Osteoblast (primary cell): ENCODE measurements at places on chromosomes 7 and 10. TPM values are rescaled to one million over a fixed set of nuclear protein-coding genes. Genes with fewer than 3 reads are reported as not detected.
A peak's percentile ranks its signal among the peaks of the same experiment; 100 is the strongest.

DNA sequence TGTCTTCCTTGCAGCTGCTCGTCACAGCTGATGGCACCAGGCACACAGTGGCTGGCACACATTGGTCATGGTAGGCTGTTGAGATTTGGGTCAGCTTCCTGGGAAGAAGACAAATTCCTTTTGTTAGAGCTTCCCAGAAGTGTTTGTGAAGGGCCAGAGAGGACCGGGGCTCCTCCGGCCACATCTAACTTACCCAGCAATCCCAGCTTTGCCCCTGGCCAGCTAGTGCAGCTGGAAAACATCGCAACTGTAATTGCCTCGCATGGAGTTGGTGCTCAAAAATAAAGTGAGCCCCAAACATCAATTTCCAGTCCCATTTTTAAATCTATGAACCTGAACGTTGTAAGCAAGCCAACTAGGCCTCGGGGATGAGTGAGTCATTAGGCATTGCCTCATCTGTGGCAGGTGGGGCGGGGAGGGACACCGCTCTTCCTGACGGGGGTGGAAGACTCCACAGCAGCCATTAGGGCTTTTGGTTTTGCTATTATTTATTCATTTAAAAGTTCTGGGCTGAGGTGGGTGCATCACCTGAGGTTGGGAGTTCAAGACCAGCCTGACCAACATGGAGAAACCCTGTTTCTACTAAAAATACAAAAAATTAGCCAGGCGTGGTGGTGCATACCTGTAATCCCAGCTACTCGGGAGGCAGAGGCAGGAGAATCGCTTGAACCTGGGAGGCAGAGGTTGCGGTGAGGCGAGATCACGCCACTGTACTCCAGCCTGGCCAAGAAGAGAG is 12.4 kb downstream of the CPA5 start:
- peak; percentile 62 for DNase-seq

GRCh38 chr7:140857048-140857447 is 67.7 kb downstream of the BRAF start:
- no peak for DNase-seq

DNA sequence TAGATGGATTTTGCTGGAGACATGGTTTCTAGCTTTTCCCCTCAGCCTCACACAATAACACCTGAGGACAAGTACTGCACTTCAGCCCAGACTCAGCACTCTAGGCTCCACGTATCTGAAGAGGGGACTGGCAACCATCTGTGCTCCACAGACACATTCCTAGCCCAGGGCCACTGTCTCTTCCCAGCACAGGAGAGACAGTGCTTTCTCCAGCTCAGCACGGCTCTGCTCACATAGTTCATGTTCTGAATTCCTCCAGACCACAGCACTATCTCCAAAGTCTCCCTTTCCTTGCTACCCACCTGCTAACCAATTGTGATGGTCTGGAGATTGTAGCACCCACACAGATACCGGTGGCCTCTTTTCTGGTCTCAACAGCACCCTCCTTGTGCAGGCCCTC is 114.5 kb downstream of the HTR7 start:
- no peak for DNase-seq

DNA sequence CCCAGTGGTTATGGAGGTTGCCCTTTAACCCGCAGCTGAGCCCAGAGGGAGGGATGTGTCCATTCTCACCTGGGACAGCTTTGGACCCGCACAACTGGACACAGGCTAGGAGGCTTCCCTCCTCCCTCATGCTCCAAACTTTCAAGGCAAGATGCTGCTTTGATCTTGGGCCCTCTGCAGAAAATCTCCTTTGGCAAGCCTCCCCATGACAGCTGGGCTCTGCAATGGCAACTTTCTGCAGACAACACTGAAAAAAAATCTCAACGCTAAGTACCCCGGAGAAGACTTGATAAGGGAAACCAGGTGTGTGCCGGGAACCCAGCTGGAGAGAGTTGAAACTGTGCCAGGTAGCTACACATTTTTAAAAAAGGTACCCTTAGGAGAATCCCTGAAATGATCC is 610.1 kb downstream of the LRMDA start:
- DNase-seq, result no peak

- DNase-seq, result no peak
Measured at GRCh38 chr7:36961097-36961496, 236.8 kb upstream of the AOAH start.

DNA sequence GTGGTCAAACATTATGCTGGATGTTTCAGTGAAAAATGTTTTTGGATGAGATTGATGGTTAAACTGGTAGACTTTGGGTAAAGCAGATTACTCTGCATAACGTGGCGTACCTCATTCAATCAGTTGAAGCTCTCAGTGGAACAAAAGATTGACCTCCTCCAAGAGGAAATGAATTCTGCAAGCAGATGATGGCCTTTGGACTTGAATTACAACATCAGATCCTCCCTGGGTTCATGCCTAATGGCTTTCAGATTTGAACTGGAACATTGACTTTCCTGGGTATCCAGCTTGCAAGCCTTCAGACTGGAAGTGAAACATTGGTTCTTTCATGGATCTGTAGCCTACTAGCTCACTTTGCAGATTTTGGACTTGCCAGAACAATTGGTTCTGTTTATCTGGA is 169.3 kb upstream of the MALRD1 start:
- no peak for DNase-seq

GRCh38 chr10:17116193-17116592 is 13.4 kb downstream of the CUBN start:
- no peak for DNase-seq

DNA sequence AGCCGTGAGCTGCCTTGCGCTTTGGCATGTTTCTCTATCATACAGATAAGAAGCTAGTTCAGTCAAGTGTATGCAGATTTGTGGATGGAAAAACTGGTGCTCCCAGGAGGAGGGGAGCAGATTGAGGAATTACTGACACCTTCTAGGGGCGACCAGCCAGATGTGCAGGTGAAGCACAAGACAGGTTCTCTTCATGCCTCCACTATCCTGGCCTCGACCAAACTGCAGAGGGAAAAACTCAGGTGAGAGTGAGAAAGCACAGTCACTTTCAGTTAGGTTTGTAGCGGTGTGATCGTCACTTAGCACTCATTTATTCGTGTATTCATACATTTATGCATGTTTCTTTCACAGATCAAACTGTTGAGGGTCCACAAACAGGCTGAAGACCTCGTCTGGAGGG is 600 bp upstream of the DBNL start:
- no peak for DNase-seq

DNA sequence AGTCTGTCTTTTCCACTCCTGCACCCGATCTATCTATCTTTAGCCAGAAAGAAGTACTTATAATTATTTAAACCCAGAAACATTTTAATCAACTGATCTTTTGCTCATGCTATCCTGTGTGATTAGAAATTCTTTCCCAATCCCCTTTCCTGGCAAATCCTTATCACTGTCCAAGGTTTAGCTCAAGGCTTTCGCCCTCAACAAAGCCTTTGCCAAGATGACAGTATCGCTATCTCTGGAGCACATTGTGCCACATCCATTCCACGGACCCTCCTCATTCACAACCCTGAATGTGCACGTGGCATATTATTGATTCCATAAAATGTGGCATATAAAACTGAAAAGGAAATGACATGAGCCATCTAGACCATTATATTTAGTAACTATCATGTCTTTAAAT is 71.3 kb downstream of the PTN start:
- DNase-seq, result no peak

DNA sequence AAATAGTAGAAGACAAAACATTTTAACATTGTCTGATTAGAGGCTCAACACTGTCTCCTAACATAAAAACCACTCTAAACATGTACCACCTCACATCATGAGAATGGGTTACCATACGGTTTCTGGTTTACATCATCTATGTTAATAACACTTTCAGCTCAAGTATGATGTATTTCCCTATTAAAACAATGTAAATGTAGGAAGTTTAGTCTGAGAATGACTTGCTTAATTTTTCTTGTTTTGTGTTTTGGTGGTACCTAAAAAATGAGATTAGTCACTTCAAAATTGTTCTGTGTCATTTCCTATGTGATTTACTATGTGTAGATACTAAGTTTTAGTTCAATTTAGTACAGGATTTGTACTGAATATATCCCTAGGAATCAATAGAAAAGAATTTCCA is 195.8 kb upstream of the SEMA3C start:
- DNase-seq, result no peak

DNA sequence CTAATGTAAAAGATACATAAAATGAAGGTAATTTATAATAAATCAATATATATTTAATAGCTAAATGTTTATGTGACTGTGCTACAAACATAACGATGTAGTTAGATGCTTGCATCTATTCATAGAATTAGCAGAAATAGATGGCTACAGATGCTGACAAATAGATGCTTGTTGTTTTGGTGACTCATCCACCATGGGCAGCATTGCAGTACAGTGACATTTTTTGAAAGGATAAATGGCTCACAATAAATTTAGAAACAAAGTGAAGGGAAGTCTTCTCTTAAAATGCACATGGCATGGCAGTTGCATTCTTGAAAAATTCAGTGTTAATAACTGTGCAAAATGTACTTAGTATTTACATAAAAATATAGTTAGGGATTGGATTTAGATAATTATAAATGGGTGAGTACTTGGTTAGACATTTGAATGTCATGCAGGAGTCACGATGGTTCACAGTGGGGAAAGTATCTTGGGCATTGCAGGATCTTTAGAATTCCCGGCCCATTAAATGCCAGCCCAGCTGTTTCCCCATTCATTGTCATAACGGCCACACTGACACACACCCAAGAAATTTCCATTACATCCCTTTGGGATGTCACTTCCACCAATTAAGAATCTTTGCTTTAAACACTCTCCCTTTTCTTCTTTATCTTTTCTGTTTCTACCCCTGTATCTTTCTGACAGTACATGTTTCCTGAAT is 564.1 kb downstream of the ATRNL1 start:
- no peak for DNase-seq

GRCh38 chr10:49844775-49845595 is 82.9 kb upstream of the OGDHL start:
- peak; percentile 19 for DNase-seq

DNA sequence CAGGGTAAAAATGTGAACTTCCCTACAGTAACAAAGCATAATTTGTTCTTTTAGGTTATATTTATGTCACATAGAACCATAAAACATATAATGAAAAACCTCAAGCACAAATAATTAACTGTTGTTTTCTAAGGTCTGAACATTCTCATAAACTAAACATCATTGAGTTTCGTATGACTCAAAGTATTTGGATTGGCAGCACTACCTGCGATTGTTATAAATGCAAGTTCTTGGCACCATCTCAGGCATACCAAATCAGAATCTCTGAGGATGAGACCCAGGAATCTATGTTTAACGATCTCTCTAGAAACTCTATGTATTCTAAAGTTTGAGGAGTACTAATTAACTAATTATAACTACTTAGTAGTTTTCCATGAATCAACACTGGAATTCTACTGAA is 22.5 kb downstream of the ORC5 start:
- DNase-seq, result no peak

DNA sequence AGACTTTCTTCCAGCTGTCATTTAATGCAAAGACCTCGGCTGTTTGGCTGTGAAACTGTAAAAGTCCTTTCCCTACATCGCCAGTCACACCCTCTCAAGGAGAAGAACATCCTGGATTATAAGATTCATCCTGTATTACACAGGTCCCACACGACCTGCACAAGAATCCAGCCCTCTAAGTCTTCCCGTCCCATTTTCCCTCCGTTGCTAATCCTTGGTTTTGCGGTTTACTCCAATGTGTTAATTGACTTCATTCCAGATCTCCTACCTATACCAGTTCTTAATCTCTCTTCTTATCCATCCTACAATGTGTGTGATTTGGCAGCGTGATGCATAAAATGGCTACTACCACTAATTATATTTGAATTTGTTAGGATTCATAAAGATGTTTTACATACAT is 110.4 kb downstream of the COL28A1 start:
- DNase-seq, result peak; percentile 26

DNA sequence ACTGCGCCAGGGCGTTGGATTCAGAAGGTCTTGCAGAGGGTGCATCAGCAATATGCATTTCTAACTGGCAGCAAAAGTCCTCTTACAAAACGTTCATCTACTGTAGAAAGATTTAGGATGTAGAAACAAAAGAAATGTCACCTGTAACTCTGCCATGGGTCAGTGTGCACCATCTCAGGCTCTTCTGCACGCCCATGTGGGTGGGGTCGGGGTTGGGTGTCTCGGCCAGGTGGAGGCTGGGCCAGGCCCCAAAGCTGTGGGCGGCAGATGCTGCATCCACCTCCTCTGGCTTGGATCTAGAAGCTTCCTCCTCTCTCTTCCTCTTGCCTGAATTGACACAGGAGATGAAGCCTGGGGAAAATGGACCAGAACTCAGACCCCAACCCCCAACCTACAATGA is 111.3 kb upstream of the PPP2R2D start:
- no peak for DNase-seq

DNA sequence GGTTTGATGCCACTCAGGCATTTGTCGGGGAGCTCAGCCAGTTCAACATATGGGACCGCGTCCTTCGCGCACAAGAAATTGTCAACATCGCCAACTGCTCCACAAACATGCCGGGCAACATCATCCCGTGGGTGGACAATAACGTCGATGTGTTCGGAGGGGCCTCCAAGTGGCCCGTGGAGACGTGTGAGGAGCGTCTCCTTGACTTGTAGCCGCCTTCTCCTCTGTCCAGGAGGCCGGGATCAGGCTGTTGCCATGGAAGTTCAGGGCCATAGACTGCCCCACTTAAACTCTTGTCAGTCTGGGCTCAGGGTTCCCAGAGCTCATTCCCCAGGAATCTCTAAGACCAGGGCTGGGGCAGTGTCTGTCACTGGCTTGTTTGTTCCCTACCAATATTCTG is 11.3 kb downstream of the NPTX2 start:
- no peak for DNase-seq

Gene PGAM2
- 0.29 and 0.36 TPM in 2 replicates for total RNA-seq

Gene PNLIPRP1
- total RNA-seq, result not detected in 2 replicates

Gene PTPRN2
- total RNA-seq, result 0.36 and 0.88 TPM in 2 replicates

Gene SLIT1
- under 0.01 TPM in 1 of 2 replicates, not detected in the other for total RNA-seq

Gene INMT
- total RNA-seq, result 0.72 and 1.5 TPM in 2 replicates

Gene ZPBP
- total RNA-seq, result not detected in 2 replicates
